T-helper 2 cell treated with Interferon-gamma antibody and Interleukin-4, amounts not matched to agents 100 ng/mL and 5 ng/mL, for 36 hours (primary cell): ENCODE measurements at places on chromosomes 5 and 9. TPM values are rescaled to one million over a fixed set of nuclear protein-coding genes. Genes with fewer than 3 reads are reported as not detected.

The LCN10 gene
- 0.34 TPM in 1 of 2 replicates, not detected in the other for total RNA-seq

The SHISAL2B gene
- total RNA-seq, result not detected in 2 replicates

The RGMB gene
- 0.14 and 0.48 TPM in 2 replicates for total RNA-seq

The SLC45A2 gene
- total RNA-seq, result 0.14 and 0.23 TPM in 2 replicates

The PCDHB11 gene
- total RNA-seq, result not detected in 2 replicates

The DND1 gene
- 2.8 and 3.2 TPM in 2 replicates for total RNA-seq

The C1QTNF3 gene
- total RNA-seq, result 4.5 TPM in 2 replicates

The PCDHB3 gene
- total RNA-seq, result not detected in 2 replicates

The AGXT2 gene
- total RNA-seq, result not detected in 2 replicates

The NTRK2 gene
- total RNA-seq, result 0.34 and 0.36 TPM in 2 replicates

The PLAC8L1 gene
- total RNA-seq, result 1.1 TPM in 1 of 2 replicates, not detected in the other

The NME5 gene
- not detected in 2 replicates for total RNA-seq

The ENHO gene
- not detected in 2 replicates for total RNA-seq

The ZFAND5 gene
- total RNA-seq, result 75.2 and 84.4 TPM in 2 replicates

The C5orf63 gene
- 10.1 and 10.6 TPM in 2 replicates for total RNA-seq

The SMIM33 gene
- 0.59 and 0.80 TPM in 2 replicates for total RNA-seq

The C5orf52 gene
- not detected in 2 replicates for total RNA-seq

The SLC6A18 gene
- not detected in 2 replicates for total RNA-seq

The PCDHGC5 gene
- total RNA-seq, result not detected in 2 replicates

The UBE2D2 gene
- 228 and 245 TPM in 2 replicates for total RNA-seq

The OBP2B gene
- not detected in 2 replicates for total RNA-seq

The WDR38 gene
- total RNA-seq, result not detected in 2 replicates

The TRMT10B gene
- total RNA-seq, result 13.1 and 14.0 TPM in 2 replicates

The OR1Q1 gene
- total RNA-seq, result not detected in 2 replicates

The ZNF883 gene
- total RNA-seq, result 0.09 and 0.11 TPM in 2 replicates

The WDR55 gene
- 35.9 and 36.9 TPM in 2 replicates for total RNA-seq

The RAD50 gene
- 32.3 and 32.9 TPM in 2 replicates for total RNA-seq

The SEMA5A gene
- total RNA-seq, result 1.1 and 1.3 TPM in 2 replicates

The PCDHB8 gene
- total RNA-seq, result not detected in 2 replicates

The SPINK7 gene
- not detected in 2 replicates for total RNA-seq

The ZNF367 gene
- 26.1 and 26.8 TPM in 2 replicates for total RNA-seq

The BTNL8 gene
- not detected in 2 replicates for total RNA-seq

The GADD45G gene
- total RNA-seq, result 8.8 and 10.9 TPM in 2 replicates
